ENCODE measurements at places on chromosomes 1 and 21.

DNA sequence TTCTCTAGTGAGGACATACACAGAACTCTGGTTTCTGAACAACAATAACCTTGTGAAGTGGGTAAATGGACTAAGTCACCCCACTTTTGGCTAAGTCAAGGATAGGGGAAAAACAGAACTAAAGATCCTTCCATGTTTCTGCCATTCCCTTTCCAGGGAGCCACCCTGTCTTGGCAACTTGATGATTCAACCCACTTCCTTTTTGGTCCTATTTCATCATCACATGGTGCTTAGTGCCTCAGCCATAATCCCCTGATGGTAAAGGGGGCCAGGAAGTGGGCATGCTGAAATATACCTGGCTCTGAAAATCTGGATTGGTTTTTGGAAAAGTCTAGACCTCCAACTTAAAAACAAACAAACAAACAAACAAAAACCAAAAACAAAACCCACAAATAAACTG, 206.4 kb upstream of the FOXD3 start:
- DNase-seq: no peak

- no peak for DNase-seq
Observed at GRCh38 chr1:3678361-3679097, 26.2 kb downstream of the TP73 start.

GRCh38 chr1:62884156-62884740, 100.3 kb downstream of the ATG4C start:
- DNase-seq: no peak

DNA sequence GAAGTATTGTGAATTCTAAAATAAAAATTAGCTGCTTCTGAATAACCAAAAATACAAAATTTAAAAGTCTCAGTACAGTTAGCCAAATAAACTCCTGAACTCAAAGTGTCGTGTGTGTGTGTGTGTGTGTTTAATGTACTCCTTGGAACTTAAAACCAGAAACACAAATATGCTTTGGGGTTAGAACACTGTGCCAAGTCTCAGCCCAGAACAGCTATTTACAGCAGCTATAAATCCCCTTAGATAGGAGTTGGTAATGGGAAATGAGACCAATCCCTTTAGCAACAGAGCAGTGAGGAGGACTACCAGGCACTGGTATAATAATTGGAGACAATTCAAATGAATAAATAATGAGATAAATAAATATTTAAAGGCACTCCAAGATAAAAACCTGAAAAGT, 83.1 kb downstream of the PATJ start:
- no peak for DNase-seq

DNA sequence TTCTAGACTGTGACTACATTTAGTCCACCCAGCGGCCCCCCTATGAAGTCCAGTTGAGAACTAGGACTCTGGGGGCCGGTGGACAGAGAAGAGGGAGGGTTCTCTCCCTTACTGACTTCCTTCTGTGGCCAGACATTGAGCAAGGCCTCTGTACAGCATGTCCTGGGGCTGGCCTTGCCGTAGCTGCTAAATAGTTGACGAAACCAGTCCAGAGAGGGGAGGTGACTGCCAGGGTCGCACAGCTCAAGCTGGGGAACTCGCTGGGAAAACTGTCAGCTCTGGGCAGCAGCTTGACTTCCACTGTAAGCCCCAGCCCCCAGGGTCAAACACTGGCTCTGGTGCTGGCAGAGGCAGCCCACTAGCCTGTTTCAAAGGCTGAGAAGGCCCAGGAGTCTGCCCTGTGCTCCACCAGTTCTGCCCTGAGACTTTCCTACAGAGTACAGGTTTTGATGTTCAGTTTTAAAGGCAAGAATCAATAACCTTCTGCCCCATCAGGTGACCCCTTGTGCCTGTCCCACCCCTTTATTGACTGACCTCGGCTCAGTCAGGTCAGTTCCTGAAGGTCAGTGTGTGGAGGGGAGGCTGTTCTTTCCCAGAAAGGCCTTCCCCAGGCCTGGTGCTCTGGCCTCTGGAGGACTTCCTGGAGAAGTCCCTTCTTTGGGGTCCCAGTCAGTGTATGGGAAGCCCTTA, 14.1 kb downstream of the PCSK9 start:
- no peak for DNase-seq

DNA sequence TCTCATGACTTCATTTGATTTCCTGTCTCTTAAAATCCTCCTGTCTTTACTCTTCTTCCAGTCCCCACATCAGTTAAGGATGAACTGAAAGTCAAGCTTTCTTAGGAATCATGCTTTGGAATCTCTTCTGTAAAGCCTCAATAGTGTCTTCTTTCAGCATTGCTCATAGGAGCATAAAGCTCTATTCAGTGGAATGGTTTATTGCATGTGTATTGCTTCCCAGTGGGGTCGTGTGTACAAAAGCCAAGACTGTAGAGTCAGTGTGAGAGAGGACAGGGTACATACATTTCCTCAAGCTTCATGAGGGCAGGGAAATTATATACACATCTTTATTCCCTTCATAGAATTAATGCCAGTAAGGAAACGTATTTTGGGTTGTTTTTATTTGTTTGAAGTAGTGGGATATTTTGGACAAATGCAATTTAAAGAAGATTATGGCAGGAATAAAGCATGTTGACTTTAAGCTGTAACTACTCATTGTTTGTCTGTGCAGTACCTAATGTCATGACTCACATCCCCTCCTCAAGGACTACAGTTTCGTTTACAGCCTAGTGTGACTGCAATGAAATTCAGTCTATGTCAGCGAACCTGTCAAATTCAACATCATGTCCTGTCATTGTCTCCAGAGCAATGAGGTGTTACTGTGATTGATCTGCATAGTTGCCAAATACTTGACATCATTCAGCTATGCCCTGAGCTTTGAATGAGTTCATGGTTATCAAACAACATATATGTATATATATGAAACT, 2164.2 kb downstream of the NCAM2 start:
- DNase-seq: no peak

DNA sequence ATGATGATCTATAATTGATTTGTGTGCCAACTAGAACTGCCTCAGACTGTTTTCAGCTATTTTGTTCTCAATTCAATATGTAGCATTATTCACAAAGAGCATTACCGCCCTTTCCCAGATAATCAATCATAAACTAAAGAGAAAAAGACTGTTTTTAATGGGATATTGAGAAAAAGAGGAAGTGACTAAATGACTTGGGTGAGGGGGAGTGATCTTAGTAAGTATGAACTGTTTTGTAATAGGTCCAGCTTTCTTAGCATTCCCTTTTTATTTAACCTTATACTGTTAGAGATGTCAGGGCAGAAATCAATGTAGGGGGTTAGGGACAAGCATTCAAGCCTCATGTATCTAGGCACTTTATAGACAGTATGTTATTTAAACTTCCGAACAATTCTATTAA, 157.8 kb upstream of the DPYD start:
- DNase-seq: no peak

GRCh38 chr1:222161676-222162075, 386.2 kb downstream of the HHIPL2 start:
- no peak for DNase-seq

- DNase-seq: no peak
Observed at GRCh38 chr1:21541835-21542234, 32.6 kb downstream of the ALPL start.

DNA sequence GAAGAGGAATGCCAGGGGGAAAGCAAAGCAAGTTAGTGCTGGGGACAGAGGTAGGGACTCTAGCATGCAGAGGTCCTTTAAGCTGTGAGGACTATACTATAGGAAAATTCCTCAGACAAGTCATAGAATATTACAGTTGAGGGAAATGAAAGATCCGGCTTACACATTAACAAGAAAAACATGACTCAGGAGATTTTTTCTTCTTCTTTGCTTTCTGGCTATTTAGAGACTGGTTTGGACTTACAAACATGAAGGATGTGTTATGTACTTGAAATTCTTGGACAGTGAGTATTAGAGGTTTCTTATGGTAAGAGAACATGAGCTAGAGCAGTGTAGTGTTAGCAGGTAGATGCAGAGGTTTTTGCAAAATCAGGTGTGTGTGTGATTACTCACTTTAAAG, 24.9 kb downstream of the USP25 start:
- DNase-seq: no peak

- no peak for DNase-seq
Observed at GRCh38 chr1:117820694-117821381, 108.6 kb downstream of the GDAP2 start.

GRCh38 chr1:51058858-51059257, 43.2 kb upstream of the C1orf185 start:
- DNase-seq: no peak

DNA sequence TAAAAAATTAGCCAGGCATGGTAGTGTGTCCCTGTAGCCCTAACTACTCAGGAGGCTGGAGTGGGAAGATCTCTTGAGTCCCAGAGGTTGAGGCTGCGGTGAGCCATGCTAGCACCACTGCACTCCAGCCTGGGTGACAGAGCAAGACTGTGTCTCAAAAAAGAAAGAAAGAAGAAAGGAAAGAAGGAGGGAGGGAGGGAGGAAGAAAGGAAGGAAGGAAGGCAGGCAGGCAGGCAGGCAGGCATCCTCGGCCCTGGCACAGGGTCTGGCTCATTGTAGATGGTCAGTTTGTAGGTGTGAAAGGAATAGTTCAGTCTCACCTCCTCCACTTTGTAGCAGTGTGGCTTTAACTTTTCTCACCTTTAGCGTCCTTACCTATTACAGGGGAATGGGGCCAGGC, 25.0 kb downstream of the NAV1 start:
- DNase-seq: no peak

DNA sequence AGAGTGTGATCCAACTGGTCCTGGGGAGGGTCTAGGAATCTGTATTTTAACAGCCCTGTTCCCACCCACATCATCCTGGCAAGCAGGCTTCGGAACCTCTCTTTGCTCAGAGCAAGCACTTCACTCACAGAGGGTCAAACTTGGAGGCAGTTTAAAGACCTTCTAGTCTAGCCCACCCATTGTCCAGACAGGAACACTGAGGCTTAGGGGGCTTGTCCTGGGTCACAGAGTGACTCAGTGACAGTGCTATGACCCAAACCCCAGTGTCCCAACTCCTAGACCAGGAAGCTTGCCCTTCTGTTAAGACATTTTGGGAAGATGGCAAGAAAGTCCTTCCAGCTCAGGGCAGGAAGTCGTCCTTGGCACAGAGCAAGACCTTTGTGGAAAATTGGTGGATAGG, 36.5 kb downstream of the FBXO2 start:
- no peak for DNase-seq

GRCh38 chr1:201661823-201662359, 123.0 kb downstream of the NAV1 start:
- DNase-seq: no peak

DNA sequence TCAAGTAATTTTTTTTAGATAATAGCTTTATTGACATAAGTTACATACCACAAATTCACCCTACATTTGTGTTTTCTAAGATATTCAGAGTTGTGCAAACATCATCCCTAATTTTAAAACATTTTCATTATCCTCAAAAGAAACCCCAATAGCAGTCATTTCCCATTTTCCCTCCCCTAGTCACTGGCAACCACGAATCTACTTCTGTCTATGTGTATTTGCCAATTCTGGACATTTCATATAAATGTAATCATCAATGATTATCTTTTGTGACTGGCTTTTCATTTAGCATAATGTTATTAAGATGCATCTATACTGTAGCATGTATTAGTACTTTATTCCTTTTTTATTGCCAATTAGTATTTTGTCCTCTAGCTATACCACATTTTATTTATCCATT, 88.8 kb upstream of the SLFNL1 start:
- no peak for DNase-seq

DNA sequence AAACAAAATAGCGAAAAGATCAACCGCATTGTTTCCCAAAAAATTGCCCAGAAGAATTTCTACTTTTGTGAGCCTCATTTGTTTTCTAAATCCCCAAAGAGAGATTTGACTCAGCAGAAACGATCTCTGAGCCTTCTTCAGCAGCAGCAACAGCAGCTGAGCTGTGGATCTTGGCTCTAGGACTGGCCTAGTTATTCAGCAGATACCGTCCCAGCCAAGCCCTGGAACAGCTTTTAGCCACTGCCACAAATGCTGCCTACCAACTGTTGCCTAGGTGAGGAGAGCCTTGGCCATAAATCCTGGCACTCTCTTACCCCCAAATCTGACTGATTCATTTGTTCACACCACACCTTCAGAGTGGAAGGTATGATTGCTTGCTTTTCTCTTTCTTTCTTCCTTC, 320.1 kb downstream of the TGFB2 start:
- DNase-seq: no peak

- DNase-seq: no peak
Observed at GRCh38 chr1:98410082-98410481, 251.4 kb upstream of the SNX7 start.

Data from activated CD4-positive, alpha-beta T cell treated with anti-CD3 and anti-CD28 coated beads, Interleukin-2, amount 50 U/mL, for 4 hours (primary cell).